ENCODE measurements at places on chromosomes 13 and 19.

- no peak for DNase-seq
These were observed 45.6 kb downstream of the ZNF283 start for GRCh38 chr19:43872547-43873336.

DNA sequence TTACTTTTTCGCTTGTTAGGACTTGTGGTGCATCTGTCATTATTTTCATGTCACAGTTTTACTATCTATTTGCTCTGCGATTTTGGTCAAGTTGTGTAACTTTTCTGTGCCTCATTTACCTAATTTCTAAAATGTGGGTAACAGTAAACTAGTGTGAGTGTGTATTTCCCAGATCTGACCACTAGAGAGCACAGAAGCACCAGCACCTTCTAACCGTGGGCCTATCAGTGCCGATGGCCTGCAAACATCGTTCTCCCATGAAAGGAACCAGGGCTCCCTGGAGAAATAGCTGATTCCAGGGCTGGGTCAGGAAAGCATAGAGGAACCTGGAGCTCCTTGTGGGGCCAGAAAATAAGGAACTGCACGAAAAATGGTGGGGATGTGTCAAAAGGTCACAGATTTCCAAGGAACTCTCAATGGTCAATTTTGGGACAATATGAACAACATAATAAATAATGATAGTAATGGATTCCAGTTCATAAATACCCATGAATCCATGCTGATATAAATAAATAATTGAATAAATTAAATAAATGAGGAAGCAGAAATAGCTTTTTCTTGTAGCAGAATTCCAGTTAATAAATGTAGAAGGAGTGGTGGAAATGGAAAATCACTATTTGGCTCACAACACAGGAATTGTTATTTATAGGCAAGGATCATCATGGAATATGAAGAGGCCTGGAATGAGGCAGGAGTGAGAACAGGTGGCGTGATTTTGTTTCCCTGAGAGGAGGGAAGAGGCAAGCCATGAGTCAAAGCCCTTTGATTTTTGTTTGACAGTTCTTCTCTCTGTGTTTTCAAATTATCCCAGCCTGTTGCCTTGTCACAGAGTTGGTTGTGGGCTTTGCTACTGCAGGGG, 31.1 kb downstream of the CEACAM8 start:
- DNase-seq = no peak

DNA sequence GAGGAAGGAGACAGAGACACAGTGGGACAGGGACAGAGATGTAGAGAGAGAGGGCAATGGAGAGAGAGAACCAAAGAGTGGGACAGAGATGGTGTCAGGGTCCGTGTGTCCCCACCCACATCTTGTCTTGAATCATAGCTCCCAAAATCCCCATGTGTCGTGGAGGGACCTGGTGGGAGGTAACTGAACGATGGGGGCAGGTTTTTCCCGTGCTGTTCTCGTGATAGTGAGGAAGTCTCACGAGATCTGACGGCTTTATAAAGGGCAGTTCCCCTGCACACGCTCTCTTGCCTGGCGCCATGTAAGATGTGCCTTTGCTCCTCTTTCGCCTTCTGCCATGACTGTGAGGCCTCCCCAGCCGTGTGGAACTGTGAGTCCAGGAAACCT, 7.5 kb upstream of the PLA2G4C start:
- no peak for DNase-seq

DNA sequence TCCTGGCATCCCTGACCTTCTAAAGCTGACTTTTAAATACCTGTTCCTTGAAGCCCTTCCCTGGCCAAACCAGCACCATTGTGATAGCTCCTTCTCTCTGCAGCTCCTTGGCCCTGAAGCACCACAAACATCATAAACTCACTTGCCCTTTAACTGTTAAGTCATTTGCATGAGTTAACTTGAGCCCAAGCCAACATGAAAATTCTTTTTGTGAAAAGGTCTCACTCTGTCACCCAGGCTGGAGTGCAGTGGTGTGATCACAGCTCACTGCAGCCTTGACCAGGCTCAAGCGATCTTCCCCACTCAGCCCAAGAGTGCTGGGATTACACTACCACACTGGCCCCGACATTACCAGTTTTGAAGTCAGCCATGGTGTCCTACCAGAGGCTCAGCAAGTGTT, 87.8 kb downstream of the ZIC5 start:
- DNase-seq = no peak

DNA sequence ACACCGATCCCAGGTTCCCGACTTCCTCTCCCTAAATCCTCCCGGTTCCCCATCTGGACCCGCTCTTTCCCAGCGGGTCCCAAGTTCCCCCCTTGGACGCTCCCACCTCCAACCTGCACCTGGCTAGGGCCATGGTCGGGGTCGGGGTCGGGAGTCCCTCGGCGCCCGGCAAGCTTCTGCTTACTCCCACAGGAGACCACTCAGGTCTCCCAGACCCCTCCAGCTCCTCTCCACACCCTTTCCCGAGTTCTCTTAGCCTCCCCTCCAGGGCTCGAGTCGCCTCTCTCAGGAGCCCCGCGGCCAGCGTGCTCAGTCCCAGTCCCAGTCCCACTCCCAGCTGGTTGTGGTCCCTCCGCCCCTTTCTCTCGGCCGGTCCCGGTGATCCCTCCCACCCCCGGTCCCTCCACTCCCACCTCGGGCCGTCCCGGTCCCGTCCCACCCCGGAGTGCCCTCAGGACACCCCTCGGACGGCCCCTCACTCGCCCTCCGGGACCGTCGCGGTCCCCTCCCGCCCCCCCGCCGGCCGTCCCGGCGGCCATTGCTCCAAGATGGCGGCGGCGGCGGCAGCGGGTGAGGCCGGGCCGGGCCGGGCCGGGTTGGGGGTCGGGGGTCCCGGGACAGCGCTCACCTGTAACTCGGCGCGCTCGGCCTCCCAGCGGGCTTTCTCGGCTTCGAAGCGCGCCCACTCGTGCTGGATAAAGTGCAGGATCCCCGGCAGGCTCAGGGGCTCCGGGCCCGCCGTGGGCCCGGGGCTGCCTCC, at the start of gene FKRP:
Gene FKRP, plus strand, starts transcription at position 537 of the 760 bp plus-strand sequence. CDS start 9,394 bp downstream, outside the sequence.
- DNase-seq = peak; percentile 87

DNA sequence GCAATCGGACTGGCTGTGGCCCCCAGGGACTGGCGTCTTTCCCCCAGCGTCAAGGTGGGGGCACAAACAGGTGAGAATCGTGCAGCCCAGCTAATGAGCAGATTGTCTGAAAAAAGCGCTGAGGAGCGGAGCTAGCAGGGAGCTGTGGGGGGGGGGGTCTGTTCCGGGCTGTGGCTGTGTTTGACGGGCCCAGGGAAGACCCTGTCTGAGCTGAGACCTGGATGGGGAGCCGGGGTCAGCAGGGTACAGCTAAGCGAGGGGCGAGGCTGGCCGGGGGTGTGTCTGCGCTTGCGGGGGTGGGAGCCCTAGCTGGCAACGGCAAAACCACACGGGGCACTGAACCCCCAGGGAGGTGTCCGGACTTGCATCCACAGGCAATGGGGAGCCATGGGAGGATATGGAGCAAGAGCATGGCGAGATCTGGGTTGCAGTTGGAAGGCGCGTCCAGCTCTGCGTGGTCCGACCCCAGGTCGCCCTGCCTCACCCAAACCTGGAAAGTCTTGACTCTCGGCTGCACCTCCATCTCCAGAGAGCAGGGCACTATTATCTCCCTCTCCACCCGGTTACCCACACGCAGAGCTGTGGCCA, 4.6 kb downstream of the LINGO3 start:
- DNase-seq = no peak

GRCh38 chr19:5228932-5229777, 111.5 kb downstream of the PTPRS start:
- no peak for DNase-seq

- DNase-seq = no peak
These were observed 344.8 kb downstream of the ENOX1 start for GRCh38 chr13:43441899-43442499.

GRCh38 chr19:3073159-3073563, 10.9 kb upstream of the TLE5 start:
- peak; percentile 91 for DNase-seq

GRCh38 chr19:54684527-54684926, 21.7 kb downstream of the LILRB4 start:
- no peak for DNase-seq

GRCh38 chr13:82480415-82480814, 1401.9 kb downstream of the SLITRK1 start:
- no peak for DNase-seq

GRCh38 chr13:42610649-42611048, 36.7 kb downstream of the TNFSF11 start:
- DNase-seq = no peak

DNA sequence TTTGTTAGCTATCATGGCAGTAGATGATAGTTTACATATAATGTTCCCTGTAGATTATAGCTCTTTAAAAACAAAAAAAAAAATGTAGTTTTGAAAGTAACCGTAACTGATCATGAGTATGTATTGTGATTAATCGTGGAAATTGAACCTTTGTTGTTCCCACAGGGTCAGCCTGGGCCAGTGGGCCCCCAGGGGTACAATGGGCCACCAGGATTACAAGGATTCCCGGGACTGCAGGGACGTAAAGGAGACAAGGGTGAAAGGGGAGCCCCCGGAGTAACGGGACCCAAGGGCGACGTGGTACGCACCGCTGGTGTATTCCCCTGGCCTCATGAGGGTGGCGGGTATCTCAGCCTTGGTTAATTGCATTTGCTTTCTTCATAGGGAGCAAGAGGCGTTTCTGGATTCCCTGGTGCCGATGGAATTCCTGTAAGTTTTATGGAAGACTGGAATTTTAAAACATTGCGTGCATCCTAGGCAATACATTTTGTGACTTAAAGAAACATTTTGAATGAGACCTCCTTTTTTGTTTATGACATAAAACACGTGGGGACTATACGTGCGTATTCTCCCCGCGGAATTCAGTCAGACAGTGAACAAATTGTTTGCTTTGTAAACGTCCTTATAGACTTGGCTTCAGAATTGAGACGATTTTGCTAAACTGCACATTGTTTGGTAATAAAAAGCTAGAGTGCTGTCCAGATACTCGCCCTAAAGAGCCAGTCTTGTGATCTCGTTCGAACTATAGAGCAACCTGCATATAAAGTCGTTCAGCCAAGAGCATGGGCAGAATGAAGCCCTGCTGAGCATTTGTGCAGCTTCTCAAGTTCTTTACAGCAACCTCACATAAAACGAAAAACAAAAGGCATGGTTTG, 117.7 kb downstream of the COL4A2 start:
- no peak for DNase-seq

DNA sequence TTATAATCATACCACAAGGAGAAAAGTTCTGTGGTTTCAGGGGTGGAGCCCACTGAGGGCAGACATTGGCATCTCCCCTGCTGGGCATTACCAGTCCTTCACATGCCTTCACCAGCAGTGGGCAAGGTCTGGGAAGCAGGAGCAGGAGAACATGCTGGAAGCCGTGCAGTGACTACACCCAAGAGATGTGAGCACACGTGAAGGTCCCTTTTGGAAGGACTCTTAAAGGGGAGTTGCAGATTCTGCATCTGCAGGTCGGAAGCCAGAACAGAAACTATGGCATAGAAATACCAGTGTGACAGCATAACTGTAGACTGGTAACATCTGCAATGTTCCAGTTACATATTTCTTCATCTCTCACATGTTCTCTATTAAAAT, 26.9 kb upstream of the KL start:
- no peak for DNase-seq

DNA sequence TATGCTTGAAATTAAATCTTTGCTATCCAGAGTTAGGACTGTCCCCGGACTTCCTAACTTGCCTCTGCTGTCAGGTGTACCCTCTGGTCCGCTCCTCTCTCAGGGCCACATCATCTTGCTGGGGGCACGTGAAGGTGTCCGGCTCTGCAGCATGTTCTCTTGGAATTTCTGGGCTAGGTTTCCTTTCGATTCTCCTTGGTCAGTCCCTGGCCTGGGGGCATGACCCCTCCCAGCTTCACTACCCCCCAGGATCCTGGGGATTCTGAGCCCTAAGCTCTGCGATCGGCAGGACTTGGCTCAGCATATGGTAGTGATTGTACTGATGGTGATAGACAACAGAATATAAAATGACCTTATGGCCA, 5.1 kb upstream of the GPI start:
- DNase-seq = peak; percentile 36

DNA sequence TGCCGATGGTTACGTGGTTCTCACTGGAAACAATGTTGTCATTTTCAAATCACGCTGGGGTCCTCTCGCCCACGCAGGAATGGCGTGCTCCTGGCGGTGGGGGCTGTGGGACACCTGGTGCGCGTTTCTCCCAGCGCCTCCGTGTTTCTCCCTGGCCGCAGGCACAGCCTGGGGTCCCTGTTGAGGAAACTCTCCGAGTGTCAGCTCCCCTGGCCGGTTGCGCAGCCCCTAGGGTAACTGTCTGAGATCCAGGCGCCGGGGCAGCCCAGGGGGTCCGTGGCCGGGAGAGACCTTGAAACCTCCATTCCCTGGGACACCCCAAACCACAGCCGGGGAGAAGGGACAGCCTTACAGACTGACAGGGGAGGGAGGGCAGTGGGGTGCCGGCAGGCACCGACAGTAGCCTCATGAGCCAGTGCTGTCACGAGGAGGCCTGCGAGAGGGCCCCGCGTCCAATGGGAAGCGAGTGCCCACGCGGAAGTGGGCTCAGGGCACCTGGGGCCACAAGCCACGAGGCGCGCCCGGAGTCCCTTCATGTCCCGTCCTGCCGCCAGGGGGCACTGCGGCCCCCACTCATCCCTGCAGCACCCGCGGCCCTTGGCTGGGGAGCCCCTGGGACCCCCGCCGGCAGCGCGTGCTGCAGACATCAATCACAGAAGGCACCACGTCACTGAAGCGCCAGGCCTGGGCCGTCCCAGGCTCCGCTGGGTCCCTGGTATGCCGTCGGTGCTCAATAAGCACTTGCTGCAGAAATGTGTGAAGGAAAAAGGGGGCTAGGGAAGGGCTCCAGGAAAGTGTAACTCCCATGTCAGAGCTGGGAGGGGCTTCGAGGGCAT, 9.5 kb downstream of the ADAMTSL5 start:
- DNase-seq = peak; percentile 42

- DNase-seq = no peak
These were observed 335.6 kb downstream of the RBM26 start for GRCh38 chr13:79070343-79070974.

DNA sequence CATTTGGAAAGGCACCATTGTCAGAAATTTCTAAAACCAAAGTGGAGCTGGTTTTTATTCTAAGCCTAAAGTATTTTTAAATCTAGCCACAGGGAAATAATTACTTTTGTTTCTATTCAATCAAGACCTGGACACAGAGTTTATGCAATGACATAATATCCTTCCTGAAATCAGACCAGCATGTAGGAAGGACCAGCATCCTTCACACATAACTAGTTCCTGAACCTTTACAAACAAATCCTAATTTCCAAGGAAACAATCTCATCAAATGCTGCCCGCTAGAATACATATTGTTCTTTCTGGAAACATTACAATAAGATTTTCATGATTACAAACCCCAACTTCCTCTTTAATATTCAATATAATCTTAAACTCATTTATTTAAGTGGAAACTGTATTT, 1.5 kb downstream of the STARD13 start:
- no peak for DNase-seq
